Amygdala (tissue), 56 donors: ENCODE measurements at places on chromosomes 16 and 17.

DNA sequence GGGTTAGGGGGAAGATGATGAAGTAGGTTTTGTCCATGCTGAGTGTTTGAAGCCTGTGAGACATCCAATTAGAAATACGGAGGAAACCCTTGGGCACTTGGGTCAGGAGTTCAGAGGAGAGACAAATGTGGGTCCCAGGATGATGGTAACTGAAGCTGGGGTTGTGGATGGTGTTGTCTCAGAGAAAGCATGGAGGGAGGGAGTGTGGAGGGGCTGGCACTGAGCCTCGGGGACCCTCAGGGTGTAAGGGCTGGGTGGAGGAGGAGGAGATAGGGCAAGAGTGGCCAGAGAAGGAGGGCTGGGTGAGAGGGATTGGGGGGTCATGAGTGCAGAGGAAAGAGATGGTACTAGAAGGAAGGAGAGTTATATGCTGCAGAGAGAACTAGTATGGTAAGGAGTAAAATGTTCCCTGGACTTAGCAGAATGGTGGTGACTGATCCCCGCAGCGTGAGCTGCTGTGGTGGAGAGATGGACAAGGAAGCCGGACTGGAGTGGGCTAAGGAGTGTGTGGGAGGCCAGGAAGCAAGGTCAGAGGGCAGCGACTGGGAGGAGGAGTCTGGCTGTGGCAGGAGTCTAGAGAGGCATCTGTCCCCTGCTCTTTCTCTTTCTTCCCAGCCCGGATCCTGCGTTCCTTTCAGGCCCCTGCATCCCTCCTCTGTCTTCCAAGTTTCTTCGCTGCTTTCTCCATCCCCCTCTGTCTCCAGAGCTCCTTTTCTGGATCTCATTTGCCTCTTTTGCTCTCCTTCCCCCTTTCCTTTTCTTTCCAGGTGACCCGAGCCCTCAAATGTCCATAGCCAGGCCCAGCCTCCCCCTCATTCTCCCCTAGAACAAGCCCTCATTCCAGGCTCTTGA is 3.9 kb upstream of the COL1A1 start:
- no peak for DNase-seq

DNA sequence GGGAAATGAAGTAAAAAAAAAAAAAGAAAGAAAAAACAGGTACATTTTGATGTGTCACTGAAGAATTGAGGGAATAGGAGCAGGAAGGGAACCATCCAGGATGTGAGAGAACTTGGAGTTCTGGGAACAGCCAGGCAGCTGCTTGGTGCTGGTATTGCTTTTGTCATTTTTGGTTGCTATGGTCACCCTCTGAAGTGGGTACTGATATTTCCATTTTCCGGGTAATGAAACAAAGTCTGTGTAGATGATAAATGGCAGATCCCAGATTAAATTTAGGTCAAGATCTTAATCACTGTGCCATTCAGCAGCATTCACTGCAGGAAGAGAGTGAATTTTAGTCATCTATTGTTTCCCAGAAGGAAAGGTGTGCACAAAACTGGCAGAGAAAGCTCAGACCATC is 93.6 kb downstream of the ABCA8 start:
- DNase-seq: no peak

DNA sequence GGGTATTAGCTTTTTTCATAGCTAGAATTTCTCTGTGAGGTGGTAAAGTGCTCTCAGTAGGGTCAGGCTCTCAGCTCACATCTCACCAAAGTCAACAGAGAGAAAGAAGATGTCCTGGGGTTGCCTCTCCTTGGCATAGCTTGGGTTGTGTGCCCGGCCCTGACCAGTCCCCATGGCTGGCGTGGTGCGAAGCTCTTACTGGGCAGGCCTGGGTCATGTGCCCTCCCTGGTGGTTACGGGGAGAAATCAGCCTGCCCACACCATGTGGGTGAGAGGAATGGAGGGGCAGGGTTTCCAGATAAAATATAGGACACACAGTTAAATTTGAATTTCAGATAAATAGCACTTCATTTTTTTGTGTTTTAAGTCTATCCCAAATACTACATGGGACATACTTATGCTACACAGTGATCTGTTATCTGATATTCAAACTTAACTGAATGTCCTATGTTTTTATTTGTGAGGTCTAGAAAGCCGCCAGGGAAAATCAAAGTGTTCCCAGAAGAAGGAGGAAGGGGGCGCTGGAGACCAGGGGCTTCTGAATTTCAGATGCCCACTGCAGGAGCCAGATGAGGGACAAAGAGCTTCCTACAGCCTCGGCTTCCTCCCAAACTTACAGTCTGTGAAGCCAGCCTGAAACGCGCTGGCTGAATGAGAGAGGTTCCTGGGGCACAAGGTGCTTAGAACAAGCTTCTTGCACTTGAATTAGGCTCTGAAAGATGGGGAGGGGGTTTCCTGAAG is 45.4 kb downstream of the NKD1 start:
- no peak for DNase-seq

DNA sequence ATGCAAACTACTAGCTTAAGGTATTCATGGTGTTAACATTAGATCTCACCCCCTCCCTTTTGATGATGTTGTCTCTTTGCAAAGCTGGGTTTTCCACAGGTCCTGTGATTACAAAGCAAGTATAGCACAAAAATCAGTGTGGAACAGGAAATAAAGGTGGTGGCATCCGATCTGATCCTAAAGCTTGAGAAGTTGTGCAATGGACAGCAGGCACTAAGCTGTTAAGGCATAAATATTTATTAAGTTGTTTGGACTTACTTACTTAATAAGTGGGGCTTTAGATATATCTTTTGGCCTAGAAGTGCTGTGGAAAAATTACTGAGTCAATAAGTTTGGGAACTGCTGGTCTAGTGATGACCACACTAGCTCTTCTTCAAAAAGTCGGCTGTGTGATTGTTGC is 5.0 kb downstream of the GLP2R start:
- DNase-seq: no peak

DNA sequence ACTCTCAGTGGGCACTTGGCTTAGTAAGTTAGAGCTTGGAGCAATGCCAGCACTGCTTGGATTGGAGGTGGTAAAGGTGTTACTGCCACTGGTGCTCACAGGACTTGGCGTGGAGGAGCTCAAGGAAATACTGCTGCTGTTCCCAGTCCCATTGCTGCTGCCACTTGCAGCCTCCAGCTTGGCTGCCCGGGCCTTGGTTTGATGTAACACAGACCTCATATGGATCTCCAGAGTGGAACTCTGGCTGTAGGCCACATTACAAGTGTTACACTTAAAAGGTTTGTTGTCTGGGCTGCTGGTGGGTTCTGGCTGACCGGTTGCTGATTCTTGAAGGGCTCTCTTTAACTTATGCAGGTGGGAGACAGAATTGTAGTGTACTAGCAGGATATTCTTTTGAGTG is 250.3 kb downstream of the ZFHX3 start:
- DNase-seq: no peak

GRCh38 chr17:46026166-46027047 is 27.4 kb downstream of the STH start:
- no peak for DNase-seq

- peak; percentile 52 for DNase-seq
Measured at GRCh38 chr16:84391151-84392030, 23.1 kb downstream of the ATP2C2 start.

DNA sequence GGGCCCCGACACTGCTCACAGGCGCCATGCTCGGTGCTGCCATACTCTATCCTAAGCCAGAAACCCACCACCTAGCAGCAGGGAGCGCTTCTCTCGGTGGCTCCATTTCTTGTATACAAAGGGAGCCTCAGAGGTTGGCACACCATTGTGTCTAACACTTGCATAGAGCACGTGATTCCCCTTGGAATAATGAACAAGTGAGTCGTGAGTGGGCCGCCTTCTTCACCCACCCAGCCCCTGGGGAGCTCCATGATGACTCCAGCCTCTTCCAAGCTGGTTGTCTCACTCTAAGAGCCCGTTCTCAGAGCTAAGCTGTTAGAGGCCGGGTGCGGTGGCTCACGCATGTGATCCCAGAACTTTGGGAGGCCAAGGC is 82.3 kb upstream of the ZNF469 start:
- no peak for DNase-seq

GRCh38 chr16:5604770-5605169 is 507.2 kb upstream of the EEF2KMT start:
- no peak for DNase-seq

- DNase-seq: no peak
Measured at GRCh38 chr17:13957636-13958035, 111.7 kb upstream of the COX10 start.

DNA sequence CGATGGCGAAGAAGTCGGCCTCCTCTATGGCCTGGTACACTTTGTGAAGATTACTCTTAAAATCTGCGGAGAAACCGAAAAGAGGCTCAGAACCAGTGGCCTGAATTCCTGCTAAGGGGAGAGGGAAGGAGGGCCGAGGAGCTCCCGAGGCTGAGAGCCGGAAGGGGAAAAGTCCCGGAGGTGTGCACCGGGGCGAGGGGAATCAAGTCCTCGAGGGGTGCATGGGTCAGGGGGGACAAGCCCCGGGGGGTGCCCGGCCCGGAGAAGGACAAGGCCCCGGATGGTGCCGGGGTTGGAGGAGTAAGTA is 495 bp downstream of the PARN start:
- no peak for DNase-seq

DNA sequence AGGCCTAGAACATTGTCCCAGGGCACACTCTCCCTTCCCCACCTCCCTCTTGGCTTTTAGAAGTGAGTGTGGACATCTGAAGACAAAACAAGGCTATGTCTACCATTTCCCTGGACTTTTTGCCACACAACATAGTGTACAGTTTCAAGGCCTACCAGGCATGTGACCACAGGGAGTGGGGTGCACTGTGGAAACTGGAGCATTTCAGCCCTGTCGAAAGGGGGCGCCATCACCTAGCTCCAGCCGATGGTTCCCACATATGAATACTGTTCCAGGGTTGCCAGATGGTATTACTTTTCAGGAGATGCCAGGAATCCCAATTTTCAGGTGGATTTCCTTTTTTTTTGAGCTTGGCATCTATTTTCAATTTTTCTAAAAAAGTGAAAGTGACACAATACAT is 140.7 kb downstream of the KATNIP start:
- DNase-seq: no peak

GRCh38 chr16:46839986-46840443 is 9.0 kb upstream of the C16orf87 start:
- DNase-seq: no peak

DNA sequence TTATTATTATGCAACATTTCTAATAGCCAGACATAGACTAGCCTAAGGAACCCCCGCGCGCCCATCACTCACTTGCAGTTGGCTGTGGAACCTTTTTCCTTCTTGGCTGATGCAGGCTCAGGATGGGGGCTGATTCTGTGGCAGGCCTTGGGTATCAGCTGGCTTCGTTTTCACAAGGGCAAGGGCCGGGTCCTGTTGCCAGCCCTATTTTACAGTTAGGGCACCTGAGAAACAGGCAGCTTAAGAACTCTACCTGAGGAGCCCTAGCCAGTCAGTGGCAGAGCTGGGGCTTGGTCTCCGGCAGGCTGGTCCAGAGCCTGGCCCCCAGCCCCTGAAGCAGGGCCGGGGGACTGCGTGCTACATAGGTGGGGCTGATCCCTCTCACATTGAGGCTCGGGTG is 28.7 kb downstream of the ADGRG5 start:
- no peak for DNase-seq

GRCh38 chr16:75942351-75942750 is 216.1 kb upstream of the CPHXL start:
- DNase-seq: no peak

DNA sequence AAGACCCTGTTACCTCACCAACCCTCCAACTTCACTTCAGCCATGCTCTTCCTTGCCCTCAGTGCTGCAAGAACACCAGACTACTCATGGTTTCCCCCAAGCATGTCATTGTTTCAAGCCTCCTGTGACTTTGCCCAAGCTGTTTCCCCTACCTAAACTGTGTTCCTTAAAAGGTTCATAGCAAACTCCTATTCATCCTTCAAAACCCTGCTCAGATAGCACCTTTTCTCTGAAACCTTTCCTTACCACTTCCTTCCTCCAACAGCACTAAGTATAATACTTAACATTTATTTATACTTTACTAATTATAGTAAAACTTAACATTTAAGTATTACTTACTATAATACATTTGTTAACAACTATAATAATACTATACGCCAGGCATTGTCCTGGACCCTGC is 136.2 kb downstream of the CCT6B start:
- DNase-seq: no peak

DNA sequence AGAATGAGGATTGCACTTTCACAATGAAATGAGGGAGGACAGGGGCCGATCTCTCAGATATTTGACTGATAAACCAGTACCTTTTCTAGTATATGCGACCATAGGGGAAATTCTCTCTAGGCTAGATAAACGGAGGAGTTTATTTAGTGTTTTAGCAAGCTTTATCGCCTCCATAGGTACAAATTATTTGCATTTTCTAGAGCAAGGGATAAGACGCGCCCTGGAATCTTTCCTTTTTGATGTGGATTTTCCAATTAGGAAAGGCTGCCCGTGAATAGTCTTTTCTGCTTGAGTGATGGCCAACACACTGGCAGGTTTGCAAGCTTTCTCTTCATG is 351 bp upstream of the GDPD1 start:
- DNase-seq: no peak

- DNase-seq: no peak
Measured at GRCh38 chr17:19383681-19384470, 3.1 kb downstream of the MFAP4 start.

GRCh38 chr17:79799538-79800324 is 2.9 kb upstream of the CBX8 start:
- no peak for DNase-seq

DNA sequence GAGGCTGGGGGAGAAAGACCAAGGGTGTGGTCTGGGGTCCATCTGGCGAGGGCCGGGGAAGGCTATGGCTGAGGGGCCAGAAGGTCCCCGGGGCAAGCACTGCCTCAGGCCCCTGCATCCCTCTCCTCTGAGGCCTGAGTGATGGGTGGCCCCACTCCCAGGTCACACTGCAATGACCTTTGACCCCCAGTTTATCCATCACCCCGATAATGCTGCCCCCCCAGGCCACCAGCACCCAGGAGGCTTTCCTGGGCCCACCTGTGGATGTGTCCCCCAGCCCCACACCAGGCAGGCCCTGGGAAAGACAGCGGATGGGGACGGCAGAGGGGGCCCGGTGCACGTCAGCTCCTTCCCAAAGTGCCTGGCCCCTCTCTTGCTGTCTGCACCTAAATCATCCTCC is 22.5 kb upstream of the CACNA1H start:
- no peak for DNase-seq

DNA sequence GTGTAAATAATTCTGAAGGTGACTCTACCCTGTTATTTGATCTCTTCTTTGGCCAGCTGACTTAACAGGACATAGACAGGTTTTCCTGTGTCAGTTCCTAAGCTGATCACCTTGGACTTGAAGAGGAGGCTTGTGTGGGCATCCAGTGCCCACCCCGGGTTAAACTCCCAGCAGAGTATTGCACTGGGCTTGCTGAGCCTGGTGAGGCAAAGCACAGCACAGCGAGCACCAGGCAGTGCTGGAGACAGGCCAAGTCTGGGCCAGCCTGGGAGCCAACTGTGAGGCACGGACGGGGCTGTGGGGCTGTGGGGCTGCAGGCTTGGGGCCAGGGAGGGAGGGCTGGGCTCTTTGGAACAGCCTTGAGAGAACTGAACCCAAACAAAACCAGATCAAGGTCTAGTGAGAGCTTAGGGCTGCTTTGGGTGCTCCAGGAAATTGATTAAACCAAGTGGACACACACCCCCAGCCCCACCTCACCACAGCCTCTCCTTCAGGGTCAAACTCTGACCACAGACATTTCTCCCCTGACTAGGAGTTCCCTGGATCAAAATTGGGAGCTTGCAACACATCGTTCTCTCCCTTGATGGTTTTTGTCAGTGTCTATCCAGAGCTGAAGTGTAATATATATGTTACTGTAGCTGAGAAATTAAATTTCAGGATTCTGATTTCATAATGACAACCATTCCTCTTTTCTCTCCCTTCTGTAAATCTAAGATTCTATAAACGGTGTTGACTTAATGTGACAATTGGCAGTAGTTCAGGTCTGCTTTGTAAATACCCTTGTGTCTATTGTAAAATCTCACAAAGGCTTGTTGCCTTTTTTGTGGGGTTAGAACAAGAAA is 5.1 kb downstream of the STH start:
- peak; percentile 63 for DNase-seq
